Naive thymus-derived CD4-positive, alpha-beta T cell (primary cell): ENCODE measurements at places on chromosomes 4 and X. TPM values are rescaled to one million over a fixed set of nuclear protein-coding genes. Genes with fewer than 3 reads are reported as not detected.

Gene PDCL2
- not detected for polyA plus RNA-seq

Gene TMEM129
- polyA plus RNA-seq, result 34.9 TPM

Gene IQSEC2
- 0.20 TPM for polyA plus RNA-seq

Gene FMR1
- 6.4 TPM for polyA plus RNA-seq

Gene PASD1
- not detected for polyA plus RNA-seq

Gene PABPC4L
- polyA plus RNA-seq, result not detected

Gene IL3RA
- 0.12 TPM for polyA plus RNA-seq

Gene S100P
- polyA plus RNA-seq, result not detected

Gene SPATA4
- polyA plus RNA-seq, result not detected

Gene FRAS1
- not detected for polyA plus RNA-seq

Gene P2RY4
- polyA plus RNA-seq, result not detected

Gene BGN
- polyA plus RNA-seq, result not detected

Gene PPP1R2C
- polyA plus RNA-seq, result not detected

Gene SLC34A2
- polyA plus RNA-seq, result not detected

Gene UGDH
- polyA plus RNA-seq, result 18.7 TPM

Gene STBD1
- polyA plus RNA-seq, result 0.27 TPM

Gene BCLAF3
- polyA plus RNA-seq, result 2.3 TPM

Gene TDO2
- polyA plus RNA-seq, result not detected

Gene SLC6A14
- not detected for polyA plus RNA-seq

Gene GPRASP1
- 22.4 TPM for polyA plus RNA-seq

Gene HOPX
- 6.2 TPM for polyA plus RNA-seq

Gene ZMAT1
- 2.3 TPM for polyA plus RNA-seq

Gene KIAA1210
- not detected for polyA plus RNA-seq

Gene SLC10A4
- not detected for polyA plus RNA-seq

Gene SPIN4
- 0.40 TPM for polyA plus RNA-seq
